ENCODE measurements at places on chromosomes 12 and 14. TPM values are rescaled to one million over a fixed set of nuclear protein-coding genes. Genes with fewer than 3 reads are reported as not detected.
A peak's percentile ranks its signal among the peaks of the same experiment; 100 is the strongest.

TXNDC16 gene
- 6.4 TPM for total RNA-seq

DNA sequence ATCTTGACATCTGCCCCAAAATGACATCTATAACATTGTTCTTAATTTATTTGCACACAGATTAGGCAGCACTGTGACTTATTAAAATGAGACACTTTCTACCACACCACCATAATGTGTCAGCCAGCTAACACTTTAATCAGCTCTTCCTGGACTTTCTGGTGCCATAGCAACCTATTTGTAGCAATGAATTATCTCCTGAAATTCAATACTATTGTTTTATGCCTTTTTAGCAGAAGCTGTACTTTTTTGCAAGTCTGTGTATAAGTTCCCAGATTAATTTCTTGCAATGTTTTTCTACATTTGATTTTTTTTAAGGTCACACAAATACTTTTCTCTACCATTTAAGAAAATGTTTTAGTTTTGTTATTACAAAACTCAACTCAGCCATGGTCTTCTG is 72.8 kb upstream of the SAV1 start:
- DNase-seq: no peak

CYP27B1 gene
- 11.7 TPM for total RNA-seq

DNA sequence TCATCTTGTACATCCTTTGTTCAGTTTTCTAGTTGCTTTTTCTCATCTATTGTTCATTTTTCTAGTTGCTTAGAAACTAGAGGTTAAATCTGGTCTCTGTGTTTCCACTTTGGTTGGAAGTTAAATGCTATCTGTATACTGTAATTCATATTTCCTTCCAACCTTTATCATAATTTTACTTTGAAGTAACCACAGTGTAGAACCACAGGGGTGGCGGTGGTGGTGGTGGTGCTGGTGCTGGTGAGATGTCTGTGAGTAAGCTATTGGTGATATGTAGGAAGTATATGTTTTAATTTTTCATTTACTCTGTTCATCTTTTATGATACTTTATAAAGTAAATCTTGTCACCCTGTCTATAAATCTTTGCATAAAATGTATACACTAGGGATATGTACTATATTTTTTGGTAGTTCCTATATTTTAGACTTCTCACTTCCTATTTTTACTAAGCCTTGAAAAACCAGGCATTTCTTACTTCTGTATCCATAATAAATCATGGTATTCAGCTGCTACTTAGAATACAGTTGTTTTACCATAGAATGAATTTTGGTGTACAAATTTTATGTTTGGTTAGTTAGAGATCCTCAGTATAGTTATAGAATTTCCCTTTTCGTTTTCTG is 31.9 kb downstream of the CCDC91 start:
- DNase-seq: peak; percentile 81

- no peak for DNase-seq
Observed at GRCh38 chr12:77782034-77782433, 48.7 kb upstream of the NAV3 start.

DNA sequence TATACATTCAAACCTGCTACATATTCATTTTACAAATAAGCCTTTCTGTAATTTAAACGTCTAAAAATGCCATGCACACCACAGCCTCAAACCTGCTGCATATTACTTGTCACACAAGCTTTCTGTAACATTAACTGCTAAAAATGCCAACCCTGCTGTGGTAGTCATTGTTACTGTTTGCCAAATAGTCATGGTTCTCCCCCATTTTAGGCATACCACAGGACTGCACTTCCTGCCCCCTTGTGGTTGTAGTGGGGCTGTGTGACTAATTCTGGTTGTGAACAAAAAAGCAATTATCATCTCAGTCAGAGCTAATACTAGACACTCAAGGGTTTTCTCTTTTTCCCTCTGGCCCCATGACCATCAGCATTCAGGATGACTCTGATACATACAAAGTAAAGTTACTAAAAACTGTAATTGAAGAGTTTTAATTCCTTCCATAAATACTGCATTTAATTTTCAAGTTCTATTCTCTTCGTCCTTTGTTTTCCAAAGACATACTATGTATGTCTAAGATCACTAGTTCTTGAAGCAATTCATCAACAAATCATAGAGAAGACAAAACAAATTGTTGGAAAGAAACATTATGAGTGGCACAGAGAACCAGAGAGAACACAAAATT is 5.7 kb upstream of the SLC35F4 start:
- no peak for DNase-seq

- no peak for DNase-seq
Observed at GRCh38 chr12:38711054-38711453, 194.3 kb downstream of the CPNE8 start.

DNA sequence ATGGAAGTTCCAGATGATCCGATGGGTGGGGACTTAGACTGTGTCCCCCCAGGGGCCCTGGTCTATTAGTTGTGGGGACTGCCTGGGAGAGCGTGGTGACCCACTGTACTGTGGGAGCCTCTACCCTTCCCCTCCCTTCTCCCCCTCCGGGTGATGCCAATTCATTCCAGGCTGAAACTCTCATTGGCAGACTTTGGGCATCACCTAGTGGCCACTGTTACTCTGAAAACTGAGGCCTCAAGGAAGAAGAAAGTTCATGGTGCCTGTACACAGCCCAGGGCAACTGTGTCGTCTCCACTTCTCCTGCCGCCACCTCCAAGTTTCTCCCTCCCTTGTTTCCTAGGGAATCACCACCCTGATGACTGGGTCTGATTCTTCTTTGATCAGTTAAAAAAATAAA is 173.6 kb upstream of the ALG10B start:
- DNase-seq: no peak

ACRBP gene
- 2.1 TPM for total RNA-seq

DNA sequence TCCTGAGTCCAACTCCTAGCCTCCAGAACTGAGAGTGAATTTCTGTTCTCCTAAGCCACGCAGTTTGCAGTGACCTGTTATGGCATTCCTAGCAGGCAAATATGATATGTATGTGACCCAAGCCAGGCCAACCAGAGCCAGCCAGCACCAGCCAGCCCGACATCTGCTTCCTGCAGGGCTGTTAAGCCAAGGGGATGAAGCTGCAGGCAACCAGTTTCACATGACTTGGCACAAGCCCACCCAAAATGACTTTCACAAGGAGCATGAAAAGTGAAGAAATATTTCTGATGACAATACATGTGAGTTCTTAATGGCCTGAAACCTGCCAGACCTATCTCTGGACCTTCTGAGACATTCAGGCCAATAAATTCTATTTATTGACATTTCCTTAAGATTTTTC is 68.1 kb downstream of the ITPK1 start:
- no peak for DNase-seq

EMP1 gene
- 4.2 TPM for total RNA-seq

- DNase-seq: no peak
Observed at GRCh38 chr12:119341020-119341419, 6.5 kb downstream of the CCDC60 start.

DNA sequence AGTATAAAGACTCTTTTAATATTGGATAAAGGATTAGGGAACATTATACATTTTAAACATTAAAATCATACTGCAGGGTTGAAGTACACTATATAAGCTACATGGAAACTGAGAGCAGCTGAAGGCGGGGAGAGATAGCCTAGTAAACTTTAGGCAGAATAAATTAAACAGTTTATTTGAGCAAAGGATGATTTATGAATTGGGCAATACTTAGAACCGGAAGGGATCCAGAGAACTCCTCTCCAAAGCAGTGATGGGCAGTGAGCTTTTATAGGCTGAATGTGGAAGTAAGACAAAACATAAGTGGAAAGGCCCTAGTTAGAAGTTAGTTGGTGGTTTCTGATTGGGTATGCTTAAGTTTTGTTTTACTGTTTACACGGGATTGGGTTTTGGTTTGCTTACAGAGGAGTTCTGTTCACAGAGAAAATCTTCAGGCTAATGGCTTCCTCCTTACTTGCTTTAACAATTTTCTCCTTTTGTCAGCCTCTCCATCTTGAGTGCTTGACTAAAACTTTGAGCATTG is 18.9 kb downstream of the LEMD3 start:
- no peak for DNase-seq

DNA sequence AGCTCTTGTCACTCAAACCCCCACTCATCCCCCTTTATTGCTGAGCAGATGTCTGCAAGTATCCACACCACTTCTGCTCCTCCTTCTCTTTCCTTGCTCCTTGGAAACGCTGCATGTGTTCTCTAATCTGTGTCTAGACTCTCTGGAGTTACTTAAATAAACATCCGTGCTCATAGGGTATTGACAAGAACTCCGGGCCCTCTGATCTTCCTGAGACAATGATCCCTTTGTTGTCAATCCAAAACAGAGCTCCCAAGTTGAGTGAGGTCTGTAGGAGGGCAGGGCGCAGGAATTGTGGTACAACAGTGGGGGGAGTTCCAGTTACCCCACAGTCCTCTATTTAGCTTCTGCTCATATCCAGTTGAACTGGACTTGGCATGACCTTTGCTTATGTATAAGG is 489.0 kb downstream of the SNAPC1 start:
- DNase-seq: no peak

SPX gene
- 0.61 TPM for total RNA-seq

DNA sequence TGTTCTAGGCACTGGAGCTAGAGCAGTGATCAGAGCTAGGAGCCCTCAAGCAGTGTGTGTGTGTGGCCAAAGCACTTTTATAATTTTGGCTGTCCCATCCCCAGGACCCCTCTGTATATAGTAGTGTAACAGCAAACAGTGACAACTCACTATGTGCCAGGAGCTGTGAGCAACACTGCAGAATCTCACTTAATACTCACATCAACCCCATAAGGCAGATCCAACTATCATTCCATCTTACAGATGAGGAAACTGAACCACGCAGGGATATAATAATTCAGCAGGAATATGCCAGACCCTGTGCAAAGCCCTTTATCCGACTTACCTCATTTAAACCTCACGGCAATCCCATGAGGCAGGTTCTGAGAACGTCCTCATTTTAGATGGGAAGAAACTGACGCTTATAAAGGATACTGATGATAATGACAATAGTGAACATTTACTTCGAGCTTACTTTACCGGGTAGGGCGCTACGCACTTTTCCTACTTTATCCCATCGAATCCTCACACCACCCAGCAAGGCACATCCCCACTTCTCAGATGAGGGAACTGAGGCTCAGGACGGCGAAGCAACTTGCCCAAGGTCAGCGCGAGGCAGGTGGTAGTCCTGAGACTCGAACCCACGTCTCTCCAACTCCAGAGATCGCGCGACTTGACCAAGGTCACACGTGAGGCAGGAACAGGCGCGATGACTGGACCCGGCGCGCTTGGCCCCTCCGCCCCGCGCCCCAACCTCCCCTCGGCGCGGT is 687 bp downstream of the RAB35 start:
- DNase-seq: no peak

GRCh38 chr14:89394972-89395371 is 22.1 kb downstream of the FOXN3 start:
- DNase-seq: no peak

DNA sequence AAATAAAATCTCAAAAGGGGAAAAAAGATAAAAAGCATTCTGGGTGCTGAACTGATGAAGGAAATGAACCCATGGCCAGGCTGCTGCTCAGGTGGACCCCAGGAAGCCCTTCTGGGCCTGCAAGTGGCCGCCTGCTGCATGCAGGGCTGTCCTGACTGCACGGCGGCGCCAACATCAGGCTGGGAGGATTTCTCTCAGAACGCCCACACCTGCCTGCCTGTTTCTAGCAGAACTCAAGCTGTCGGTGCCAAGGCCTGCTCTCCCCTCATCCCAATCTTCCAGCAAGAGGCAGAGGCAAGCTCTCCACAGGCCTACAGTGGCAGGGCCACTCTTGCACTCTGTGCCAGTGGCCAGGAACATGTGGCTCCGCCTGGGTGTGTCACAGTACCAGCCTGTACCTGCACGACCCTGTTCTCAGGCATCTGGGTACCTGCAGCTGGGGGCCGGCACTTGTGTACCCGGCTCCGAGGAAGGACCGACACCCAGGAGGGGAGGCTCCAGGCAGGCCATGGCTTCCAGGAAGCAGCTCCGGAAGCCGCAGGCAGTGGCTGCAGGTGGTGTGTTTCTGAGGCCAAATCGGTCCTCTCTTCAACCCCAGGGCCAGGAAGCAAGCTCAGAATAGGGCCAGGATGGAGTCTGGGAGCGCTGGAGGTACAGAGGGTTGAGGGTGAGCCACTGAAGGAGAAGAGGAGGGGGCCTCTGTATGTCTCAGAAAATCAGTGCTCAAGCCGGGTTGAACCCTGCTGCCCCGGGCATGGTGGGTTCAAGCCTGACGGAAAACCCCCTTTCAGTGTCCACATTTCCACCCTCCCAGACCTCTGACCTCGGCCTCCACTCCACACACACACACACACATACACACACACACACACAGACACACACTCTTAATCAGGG is 2.5 kb upstream of the INF2 start:
- no peak for DNase-seq

DNA sequence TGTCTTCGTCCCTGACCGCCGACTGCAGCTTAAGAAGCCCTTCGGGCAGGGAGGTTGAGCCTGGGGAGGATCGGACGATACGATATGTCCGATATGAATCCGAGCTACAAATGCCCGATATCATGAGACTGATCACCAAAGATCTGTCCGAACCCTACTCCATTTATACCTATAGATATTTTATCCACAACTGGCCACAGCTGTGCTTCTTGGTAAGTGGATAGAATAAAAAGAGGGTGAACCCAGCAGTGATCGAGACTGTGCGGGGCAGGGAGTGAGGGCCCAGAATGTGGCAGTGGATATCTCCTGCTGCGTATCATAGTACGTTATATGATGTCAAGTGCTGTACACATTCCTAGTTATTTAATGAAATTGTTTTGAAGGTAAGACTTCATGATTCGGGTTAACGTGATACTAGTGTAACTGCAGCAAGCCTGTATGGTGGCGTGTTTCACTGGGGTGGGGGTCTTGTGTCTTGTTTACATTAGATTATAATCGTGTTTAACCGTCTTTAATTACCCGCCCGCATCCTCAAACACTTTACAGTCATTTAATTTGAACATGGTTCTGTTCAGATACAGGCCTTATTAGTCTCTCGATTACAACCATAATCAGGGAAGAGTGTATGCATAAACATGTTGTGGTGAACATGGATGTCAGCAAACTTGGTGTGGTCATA is 1.3 kb downstream of the NAA30 start:
- no peak for DNase-seq

GRCh38 chr14:61668282-61668681 is 27.0 kb upstream of the HIF1A start:
- DNase-seq: no peak

- no peak for DNase-seq
Observed at GRCh38 chr12:121334513-121335343, 17.5 kb downstream of the ANAPC5 start.

DNA sequence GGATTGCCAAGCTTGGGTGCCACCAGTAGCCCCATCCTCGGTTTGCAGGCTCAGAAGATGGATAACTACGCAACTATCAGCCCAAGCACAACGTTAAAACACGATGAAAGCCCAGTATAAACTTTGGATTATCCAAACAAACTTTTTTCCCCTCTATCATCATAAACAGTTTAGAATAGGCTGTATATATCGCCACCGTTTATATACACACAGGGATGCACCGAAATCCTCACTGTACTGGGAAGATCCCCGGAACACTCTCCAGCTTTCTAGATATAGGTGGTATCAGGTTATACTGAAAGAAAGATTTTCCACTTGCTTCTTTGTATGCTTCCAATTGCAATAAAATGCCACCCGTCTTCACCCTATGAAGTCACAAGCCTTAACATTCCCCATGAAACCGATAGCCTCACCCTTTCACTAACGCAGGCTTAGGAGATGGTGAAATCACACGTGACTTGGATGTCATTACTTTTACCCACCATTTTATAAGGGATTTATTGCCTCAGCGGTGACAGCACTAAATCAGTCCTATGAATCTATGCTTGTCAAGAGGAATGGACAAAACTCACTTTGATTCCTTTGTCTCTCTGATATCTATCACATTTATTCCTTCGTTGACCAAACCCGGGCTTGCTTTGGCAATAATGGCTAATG is 207.6 kb upstream of the FOXN3 start:
- DNase-seq: no peak

- DNase-seq: no peak
Observed at GRCh38 chr12:120228041-120228290, 27.1 kb upstream of the RPLP0 start.

CLEC1A gene
- not detected for total RNA-seq
